ENCODE measurements at places on chromosomes 7 and 10.

DNA sequence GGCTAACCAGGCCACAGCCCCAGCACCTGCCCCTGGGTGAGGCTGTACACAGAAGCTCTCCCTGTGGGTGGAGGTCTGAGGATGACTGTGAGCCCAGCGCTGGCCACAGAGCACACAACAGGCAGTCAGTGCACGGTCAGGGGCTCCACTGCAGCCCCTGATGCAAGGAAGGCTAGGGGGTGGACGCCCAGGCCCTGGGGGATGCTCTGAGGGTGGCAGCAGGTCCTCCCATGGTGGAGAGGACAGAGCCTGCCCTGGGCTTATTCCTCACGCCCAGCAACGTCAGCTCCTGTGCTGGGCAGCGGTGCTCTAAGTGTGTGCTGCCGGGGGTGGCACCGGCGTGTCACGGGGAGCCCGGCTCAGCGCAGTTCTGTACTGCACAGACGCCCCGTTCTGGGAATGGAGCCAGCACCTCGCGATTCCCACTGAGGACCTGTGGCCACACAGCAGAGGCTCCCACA lies 223.2 kb downstream of the MAD1L1 start:
- no peak for DNase-seq

DNA sequence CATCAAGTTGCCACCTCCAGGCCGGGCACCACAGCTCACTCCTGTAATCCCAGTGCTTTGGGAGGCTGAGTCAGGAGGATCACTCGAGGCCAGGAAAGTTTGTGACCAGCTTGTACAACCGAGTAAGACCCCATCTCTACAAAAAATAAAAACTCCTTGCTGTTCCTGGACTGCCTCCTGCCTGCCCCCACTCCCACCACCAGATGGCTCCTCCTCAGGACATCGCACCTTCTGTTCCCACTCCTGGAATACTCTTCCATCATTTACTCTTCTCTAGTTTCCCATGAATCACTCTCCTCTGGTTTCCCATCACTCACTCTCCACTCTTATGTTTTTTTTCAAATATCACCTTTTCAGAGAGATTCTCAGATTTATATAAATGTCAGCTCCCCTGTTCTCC lies 540.7 kb downstream of the CALN1 start:
- no peak for DNase-seq

GRCh38 chr7:116713918-116714317 lies 41.9 kb downstream of the MET start:
- no peak for DNase-seq

DNA sequence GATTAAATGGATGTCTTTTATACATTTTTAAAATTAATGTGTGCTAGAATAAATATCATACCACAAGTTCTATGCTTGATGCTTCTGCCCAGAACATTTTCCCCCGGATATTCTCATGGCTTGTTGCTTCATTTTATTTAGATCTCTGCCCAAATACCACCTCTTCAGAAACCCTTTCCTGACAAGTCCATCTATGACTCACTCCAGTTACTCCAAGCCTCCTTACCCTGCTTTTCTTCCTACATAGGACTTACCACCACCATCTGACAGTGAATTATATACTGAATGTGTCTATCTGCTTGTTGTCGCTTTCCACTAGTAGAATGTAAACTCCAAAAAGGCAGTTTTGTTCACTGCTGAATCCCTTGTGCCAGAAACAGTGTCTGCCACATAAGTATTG lies 19.1 kb upstream of the ERVW-1 start:
- DNase-seq: no peak

- no peak for DNase-seq
Observed at GRCh38 chr10:70603449-70603801, 884 bp upstream of the PRF1 start.

GRCh38 chr10:4947635-4948596 lies 15.3 kb upstream of the AKR1C1 start:
- DNase-seq: no peak

DNA sequence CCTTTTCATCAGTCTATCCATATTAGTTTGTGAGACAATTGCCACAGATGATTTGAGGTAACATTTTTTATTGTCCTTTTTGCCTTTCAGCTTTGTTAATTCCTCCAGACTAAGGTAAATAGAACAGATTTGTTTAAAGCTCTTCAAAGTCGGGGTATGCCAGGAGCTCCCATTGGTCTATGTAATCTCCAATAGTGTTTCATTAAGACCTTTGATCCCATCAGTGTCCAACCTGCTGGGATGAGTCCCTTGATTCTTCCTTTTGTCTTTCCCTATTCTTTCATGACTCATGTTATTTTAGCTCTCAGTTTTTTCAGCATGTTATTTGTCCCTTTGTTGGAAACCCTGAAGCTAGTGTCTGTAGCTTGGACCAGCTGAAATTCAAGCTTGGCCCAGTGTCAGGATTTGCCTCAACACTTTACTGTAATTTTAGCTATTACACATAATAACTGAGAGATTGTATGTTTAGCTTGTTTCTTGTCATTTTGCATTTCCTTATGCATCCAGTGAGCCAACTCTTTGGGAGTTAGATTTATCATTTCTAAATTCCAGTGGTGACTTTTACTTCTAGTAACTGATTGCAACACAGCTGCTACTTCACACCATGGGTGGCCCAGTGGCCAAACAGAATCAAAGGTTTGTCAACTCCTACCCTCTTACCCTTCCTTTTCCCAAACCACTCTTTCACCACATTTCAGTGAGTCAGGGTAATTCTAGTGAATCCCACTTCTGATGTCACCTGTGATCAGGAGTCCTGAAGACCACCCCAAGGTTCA lies 15.3 kb downstream of the AGBL3 start:
- no peak for DNase-seq

GRCh38 chr10:45446858-45447257 lies 72.8 kb downstream of the ALOX5 start:
- DNase-seq: no peak

- DNase-seq: no peak
Observed at GRCh38 chr7:139658908-139659675, 118.7 kb downstream of the HIPK2 start.

GRCh38 chr10:18699849-18700840 lies 40.9 kb downstream of the ARL5B start:
- DNase-seq: no peak

DNA sequence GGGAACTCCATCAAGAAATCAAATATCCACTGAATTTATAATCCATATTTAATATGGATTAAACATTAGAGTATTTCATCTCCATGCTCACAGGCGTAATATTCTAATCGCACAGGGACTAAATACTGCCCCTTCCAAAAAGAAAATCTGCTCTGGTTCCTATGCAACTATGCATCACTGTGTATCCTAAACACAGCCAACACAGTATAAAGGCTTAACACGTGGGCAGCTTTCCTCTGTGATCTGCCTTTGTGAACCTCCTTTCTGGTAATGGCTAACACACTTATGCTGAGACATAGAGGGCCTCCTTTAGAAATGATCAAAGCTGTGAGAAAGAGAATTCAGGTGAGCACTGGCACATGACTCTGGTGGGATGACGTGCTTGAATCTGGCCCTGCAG lies 110.2 kb downstream of the RAB11FIP2 start:
- no peak for DNase-seq

GRCh38 chr7:122595885-122596284 lies 103.0 kb downstream of the RNF133 start:
- no peak for DNase-seq

- no peak for DNase-seq
Observed at GRCh38 chr10:129531195-129531968, 64.3 kb downstream of the MGMT start.

- no peak for DNase-seq
Observed at GRCh38 chr7:36530456-36530855, 140.8 kb downstream of the ANLN start.

DNA sequence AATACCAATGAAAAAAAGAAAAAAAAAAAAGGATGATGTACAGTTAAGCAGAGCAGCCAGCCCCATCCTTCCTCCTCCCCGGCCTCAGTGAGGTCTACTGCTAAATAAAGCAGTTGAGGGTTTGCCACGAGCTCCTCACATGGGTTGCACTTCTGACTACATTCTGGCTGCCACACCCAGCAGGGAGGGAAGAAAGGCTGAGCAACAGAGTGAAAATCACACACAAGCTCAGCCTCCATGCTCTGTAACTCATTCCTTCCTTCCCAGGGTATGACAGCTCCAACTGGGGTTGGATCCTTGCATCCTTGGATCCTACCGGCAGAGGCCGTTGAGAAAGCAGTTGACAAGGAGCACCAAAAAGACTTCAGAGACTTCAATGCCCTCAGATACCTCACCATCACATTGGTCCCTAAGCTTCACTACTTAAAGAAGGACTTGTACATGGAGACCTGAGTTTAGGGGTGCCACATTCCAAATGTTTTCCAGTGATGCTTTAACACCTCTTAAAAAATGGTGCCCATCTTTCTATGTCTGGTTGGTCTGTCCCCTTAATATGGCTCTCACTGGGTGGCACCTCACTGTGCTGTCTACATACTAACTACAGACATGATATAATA lies 52.9 kb upstream of the PIK3CG start:
- no peak for DNase-seq

DNA sequence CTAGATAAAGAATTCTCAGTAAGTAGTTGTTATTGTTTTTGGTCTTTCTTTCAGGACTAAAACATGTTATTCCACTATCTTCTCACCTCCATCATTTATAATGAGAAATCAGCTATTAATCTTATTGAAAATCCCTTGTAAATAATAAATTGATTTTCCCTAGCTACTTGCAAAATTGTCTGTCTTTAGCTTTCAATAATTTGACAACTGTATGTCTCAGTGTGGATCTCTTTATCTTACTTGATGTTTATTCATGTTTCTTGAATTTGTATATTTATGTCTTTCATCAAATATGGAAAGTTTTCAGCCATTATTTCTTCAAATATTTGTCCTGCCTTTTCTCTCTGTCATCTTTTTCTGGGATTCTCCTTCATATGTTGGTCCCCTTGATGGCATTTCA lies 117.1 kb upstream of the ANTXRL start:
- DNase-seq: no peak

GRCh38 chr10:44278837-44279324 lies 106.0 kb downstream of the CXCL12 start:
- DNase-seq: no peak

DNA sequence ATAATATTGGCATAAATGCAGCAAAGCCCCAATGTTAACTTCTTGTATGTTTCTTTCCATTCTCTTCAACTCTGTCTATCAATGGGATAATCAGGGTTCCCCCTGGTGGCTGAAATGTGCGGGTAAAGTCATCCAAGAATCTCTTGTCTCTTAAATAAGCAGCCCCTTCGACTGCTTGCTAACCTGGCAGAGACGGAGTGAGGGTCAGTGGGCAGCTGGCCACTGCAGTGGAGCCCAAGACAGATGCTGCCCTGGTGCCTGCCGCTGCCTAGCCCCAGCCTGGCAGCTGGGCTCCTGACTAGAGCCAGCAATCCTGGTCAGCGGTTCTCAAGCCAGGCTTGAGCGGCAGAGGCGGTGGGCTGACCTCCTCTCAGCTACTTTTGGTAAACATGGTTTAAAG lies 248.9 kb downstream of the COBL start:
- no peak for DNase-seq

DNA sequence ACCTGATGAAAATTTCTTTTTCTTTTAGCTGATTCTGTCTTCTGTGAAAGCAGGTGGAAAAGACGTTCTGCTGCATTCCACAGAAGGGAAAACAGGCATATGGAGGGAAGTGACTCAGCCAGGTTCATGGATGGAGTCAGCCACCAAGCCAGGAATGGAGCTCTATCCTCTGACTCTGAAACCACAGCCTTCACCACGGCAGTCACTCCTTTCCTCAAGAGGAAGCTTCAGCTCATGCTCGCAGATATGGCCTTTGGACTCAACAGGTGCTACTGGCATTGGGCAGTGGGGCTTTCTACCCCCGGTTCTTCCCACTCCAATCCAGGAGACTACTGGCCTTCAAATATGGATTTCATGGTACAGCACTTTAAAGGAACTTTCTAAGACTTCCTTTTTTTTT lies 11.5 kb upstream of the PLAU start:
- DNase-seq: no peak

GRCh38 chr7:97871659-97872024 lies 566 bp downstream of the ASNS start:
- no peak for DNase-seq

GRCh38 chr7:51970961-51971665 lies 654.5 kb upstream of the COBL start:
- no peak for DNase-seq

DNA sequence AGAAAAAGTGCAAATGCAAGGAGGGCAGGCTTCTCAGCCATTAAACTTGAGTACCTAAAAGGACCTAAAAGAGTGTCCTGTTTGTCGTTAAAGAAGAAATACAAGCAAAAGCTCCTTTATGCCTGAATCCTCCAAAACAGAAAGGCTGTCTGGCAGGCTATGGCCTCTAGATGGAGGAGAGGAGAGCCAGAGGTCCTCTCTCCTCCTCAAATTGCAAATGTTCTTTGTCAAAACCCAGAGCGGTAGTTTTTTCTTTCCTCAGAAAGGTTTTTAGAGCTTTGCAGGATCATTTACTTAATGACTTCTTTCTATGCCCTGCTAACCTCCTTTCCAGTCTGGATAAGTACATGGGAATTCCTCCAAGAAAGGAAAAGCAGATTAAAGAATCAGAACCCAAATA lies 1.9 kb upstream of the SORCS1 start:
- no peak for DNase-seq

DNA sequence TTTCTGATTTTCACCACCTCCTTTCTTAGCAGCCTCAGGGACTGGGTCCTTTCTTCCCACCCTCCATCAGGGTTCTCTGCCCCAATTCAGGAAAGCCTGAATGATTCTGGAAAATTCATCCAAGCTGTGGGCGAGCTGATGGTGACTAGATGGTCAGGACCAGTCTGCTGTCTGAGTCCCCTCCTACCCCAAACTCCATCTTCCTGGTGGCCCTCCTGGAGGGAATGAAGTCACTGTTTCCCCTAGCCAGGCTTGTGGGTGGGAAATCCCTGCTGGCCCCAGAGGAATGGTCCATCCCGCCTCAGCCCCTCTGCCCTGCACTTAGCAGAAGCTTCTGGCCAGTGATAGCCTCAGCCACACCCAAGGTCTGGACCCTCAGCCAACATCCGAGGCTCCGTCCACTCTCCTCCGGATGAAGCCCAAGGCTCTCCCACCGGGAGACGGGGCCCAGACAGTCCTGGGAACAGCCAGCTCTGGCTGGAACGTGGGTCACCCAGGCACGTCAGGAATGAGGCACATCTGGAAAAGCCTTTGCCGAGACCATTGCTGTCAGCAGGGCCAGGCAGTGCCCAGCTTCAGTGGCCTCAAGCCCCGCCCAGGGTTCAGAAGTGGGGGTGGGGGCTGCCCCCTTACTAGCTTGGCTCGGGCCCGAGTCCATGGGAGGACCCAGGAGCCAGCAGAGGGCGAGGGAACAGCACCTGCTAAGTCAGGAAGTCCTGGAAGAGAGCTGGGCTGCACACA lies 4.0 kb upstream of the AQP1 start:
- DNase-seq: no peak

DNA sequence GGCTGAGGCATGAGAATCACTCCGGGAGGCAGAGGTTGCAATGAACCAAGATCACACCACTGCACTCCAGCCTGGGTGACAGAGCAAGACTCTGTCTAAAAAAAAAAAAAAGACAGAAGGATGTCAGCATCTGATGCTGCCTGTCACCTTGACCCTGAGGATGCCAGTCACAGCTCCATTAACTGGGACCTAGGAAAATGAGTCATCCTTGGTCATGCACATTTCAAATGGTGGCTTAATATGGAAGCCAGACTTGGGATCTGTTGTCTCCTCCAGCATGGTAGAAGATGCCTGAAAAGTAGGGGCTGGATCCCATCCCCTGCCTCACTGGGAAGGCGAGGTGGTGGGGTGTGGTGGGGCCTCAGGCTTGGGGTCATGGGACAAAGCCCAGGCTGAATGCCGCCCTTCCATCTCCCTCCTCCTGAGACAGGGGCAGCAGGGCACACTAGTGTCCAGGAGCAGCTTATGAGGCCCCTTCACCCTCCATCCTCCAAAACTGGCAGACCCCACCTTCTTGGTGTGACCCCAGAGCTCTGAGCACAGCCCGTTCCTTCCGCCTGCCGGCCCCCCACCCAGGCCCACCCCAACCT lies 1.3 kb downstream of the NOS3 start:
- DNase-seq: no peak
